Stimulated activated naive CD8-positive, alpha-beta T cell treated with anti-CD3 and anti-CD28 coated beads, Interleukin-15, Interleukin-2, amounts not matched to agents 100 U/mL and 50 U/mL, for 24 hours (primary cell): ENCODE measurements at places on chromosomes 7 and 10.

DNA sequence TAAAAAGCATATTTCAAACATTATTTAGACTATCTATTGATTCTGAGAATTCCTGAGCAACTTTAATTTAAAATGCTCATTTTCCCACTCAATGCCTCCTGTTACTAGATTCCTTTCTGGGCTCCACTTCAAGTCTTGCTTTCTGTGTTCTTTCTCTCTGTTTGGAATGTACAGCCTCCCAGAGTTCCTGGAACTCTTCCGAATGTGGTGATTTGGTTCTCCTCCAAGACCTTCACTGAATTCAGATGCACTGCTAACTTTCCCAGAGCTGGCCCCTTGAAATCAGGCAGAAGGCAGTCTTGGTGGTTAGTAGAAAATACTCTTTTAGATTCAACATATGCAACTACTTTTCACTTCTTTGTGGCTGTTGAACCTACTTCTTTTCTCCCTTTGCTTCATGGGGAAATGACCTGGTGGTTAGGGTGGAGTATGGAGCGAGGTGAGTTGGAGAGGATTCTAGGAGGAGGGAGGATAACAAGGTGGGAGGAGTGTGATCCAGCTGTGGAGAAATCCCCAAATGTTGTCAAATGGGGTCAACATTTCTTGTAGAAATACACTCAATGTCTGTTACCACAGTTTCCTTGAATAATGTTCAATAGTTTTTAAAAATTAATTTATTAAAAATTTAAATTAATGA lies 27.9 kb upstream of the CCDC7 start:
- no peak for DNase-seq

GRCh38 chr7:115137816-115138215 lies 215.9 kb downstream of the MDFIC start:
- no peak for DNase-seq

DNA sequence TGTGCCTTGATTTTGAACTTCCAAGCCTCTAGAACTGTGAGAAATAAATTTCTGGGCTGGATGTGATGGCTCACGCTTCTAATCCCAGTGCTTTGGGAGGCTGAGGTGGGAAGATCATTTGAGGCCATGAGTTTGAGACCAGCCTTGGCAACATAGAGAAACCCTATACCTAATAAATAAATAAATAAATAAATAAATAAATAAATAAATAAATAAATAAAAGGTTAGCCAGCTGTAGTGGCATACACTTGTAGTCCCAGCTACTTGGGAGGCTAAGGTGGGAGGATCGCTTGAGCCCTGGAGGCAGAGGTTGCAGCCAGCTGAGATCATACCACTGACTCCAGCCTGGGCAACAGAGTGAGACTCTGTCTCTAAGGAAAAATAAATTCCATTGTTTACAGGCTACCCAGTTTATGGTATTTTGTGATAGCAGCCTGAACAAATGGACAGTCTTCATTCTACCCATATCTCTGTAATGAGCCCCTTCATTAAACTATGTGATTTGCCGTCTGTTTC lies 67.7 kb downstream of the STEAP1B start:
- no peak for DNase-seq

- no peak for DNase-seq
Measured at GRCh38 chr10:118792526-118792925, 37.8 kb upstream of the CACUL1 start.

DNA sequence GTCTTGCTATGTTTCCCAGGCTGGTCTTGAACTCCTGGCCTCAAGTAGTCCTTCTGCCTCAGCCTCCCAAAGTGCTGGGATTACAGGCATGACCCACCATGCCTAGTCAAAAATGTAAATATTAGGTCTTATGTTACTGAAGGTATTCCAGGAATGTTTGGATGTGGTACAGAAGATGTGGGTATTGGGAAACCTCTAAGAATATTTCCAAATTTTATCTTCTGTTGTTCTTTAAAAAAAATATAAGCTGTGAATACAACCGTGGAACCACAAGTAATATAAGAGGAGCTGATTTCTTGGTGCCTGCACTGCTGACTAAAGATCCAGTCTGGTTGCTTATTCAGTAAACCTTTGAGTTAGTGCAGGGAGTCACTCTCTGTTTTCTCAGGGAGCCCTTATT lies 178.3 kb downstream of the AUTS2 start:
- no peak for DNase-seq

DNA sequence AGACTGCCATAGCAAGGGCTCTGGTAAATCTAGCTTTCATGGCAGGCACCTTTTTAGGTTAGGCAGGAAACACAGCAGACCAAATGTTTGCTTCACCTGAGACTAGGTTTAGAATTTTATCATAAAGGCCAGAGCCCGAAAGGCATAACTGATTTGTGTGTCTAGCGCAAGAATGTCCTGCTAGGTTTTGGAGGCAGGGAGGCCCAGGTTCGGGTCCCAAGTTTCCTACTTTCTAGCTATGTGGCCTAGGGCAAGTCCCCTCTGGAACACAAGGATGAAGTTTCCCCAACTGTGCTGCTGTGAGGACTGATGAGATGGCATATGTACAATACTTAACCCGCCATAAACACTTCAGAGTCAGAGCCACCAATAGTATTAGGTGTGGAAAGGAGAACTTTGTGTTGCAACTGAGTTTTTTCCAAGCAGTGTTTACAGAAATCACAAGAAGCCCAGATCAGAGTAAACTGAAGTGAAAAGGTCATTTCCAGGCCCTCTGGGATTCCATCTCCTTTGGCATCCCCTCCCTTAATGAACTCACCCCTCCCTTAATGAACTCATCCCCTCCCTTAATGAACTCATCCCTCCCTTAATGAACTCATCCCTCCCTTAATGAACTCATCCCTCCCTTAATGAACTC lies 244.9 kb downstream of the SKAP2 start:
- no peak for DNase-seq

- no peak for DNase-seq
Measured at GRCh38 chr7:41428381-41428780, 274.5 kb downstream of the INHBA start.

GRCh38 chr10:125164421-125164820 lies 4.1 kb upstream of the CTBP2 start:
- no peak for DNase-seq

DNA sequence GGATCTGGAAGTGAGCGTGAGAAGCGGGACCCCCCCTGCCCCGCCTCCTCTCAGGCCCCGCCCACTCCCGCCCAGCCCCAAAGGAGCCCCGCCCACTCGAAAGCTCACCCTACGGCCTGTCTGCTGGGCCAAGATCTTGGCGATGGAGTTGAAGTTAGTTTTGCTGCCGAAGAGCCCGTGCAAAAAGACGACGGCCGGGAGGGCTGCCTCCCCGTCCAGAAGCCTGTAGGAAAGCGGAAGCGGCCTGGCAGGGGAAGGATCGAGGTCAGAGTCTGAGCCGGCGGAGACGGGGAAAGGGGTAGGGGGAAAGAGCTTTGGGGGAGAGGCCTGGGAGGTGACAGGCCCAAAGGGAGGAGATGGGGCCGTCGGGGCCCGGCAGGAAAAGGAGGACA lies 386 bp downstream of the ABHD11 start:
- DNase-seq: peak; percentile 78

DNA sequence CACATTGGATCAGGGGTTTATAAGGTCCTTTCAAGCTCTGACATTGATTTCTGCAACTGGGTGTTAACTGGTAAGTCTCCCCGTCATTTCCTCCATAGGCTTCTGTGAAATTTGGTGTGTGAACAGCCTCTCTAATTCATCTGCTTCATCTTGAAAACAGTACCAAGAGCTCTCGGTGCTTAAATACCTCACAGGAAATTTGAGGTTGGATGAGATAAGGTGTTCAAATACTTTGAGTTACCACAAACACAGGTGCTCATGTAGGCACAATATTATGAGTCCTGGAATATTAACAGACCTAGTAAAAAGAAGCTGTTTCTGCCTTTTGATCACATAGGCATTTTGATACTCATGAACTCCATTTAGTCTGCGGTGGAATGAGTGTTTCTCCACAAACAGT lies 85.2 kb downstream of the RTKN2 start:
- no peak for DNase-seq

DNA sequence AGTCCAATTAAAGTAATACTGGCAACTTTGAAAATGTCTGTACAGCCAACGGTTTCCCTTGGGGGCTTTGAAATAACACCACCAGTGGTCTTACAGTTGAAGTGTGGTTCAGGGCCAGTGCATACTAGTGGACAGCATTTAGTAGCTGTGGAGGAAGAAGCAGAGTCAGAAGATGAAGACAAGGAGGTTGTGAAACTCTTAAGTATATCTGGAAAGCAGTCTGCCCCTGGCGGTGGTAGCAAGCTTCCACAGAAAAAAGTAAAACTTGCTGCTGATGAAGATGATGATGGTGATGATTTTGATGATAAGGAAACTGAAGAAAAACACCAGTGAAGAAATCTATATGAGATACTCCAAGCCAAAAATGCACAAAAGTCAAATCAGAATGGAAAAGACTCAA lies 72.2 kb downstream of the ZNF783 start:
- DNase-seq: no peak

DNA sequence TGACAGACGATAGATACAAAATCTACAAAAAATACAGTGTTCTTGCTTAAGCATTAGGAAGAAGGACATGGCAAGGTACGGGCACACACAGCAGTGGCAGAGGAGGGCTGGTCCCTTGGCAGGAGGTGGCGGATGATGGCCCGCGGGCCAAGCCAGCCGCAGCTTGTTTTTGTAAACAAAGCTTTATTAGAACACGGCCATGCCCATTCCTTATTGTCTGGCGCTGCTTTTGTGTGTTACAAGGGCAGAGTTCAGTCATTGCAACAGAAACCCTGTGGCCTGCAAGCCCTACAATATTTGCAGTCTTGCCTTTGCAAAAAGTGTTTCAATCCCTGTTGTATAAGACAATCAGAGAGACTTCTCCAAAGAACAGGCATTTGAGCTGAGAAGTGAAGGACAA lies 30.7 kb downstream of the FGFR2 start:
- no peak for DNase-seq

- no peak for DNase-seq
Measured at GRCh38 chr10:108966005-108966404, 957.3 kb downstream of the XPNPEP1 start.
